ENCODE measurements at places on chromosomes 5 and 9. TPM values are rescaled to one million over a fixed set of nuclear protein-coding genes. Genes with fewer than 3 reads are reported as not detected.

- DNase-seq: no peak
These were observed 198.8 kb downstream of the FRMD3 start for GRCh38 chr9:83339435-83339834.

DNA sequence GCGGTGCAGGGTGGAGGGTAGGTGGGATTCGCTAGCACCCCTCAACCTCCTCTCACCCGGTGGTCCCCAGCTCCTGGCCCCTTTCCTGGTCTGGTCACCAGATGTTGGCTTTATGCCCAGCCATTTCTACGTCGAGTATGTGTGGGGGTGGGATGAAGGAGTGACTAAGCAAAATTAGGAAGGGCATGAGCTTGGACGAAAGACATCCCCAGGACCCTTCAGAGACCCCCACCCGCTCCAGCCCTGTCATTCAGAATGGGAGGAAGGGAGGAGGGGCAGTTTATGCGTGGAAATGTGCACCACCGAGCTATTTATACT lies 742 bp downstream of the BHMT2 start:
- no peak for DNase-seq

DNA sequence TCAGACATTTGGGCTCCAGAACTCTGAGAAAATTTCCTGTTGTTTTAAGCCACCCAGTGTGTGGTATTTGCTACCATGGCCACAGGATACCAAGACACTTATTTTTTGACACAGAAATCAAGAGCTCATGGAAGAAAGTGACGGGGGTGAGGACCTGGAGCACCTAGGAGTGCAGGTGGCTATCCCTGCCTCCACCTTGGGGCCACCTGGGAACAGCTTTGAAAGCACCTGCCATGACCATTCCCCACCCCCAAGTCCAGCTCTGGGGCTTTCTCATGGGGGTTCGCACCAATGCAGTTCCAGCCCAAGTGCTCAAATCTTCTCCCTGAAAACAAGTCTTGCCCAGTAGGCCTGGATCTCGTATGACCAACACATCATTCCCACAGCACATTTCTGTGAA lies 214.9 kb upstream of the IRX1 start:
- DNase-seq: no peak

DNA sequence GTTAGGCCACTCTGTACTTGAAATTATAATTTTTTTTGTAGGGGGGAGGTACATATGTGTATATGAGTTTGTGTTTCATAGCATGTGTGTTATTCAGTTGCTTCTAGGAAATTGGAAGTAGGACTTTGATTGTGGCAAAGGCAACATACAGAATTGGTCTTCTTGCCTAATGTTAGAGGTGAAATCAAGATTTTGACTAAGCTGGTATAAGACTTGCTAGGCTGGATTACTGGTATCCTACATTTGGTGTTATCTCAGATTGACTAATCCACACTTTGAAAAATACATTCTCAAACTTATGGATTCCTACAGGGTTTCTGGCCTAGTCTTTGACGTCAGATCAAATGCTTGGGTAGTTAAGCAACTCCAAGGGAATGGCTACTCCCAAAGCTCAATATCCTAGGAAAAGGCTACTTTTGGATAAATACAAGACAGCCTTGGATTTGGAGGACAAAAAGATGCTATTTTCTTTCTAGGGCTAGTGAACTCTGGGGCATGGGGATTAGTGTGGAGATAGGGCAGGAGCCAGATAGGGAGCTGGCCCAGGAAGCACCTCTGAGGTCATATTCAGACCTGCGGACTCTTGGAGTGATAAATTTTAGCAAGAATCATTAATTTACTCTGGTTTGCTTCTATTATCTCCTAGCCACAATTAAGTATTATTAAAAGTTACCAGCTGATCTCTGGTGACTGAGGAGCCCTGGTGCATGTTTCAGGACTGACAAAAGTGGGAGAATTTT lies 144.0 kb upstream of the RPS23 start:
- DNase-seq: no peak

DNA sequence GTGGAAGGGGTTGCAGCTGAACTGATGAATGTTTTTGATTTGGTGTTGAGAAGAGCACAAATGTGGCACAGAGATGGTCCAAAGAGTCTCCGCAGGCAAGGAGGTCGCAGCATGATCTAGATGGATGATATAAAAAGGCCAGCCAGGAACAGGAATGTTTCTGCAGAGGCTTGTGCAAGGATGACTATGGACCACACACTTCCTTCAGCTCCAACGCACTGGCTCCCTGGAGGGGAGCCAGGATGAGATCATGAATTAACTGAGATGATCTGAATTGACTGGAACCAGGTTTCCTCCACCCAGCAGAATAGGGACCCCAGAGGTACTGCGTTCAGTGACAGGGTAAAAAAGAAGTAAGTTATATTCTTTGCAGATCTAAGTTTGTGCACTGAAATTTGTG lies 89.0 kb downstream of the ARSB start:
- DNase-seq: no peak

DNA sequence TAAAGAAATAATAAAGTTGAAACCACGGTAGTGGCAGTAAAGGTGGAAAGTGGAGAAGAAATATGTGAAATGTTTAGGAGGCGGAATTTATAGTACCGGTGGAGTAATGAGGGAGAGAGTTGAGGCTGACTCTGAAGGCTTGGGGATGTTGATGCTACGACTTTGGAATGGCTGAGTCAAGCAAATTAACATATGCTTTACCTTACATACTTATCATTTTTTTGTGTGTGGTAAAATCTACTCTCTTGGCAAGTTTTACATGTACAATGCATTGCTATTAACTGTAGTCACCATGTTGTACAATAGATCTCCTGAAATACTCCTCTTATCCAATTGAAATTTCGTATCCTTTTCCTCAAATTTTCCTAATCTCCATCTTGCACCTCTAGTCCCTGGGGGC lies 179.0 kb downstream of the TAF11L14 start:
- DNase-seq: no peak

- no peak for DNase-seq
These were observed 10.2 kb downstream of the NREP start for GRCh38 chr5:111746791-111747190.

DNA sequence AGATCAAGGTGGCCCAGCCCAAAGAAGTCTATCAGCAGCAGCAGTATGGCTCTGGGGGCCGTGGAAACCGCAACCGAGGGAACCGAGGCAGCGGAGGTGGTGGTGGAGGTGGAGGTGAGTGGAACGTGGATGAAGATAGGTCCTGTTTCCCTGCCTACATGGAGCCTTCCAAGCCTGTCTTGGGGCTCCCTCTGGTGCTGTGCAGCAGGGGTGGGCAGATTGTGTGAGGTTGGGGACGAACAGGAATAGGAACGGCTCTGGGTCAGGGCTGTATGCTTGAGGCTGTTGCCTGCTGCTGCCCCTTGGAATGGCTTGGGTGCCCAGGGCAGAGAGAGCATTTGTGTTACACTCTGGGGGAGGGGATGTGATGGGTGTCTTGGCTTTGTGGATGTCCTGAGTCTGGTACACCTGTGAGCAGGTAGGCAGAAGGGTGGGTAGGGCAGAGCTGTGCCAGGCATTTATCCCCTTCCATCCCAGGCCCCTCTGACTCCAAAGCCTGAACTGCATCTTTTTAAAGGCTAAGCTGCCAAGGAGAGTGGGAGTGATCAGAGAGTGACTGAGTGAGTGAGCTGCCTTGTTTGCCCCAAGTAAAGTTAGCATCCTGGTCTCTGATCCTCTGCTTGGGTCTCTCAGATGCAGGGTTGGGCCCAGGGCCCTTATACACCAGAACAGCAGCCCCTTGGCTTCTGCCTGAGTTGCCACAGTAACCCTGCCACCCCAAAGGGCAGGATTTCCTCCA lies 5.2 kb downstream of the HNRNPAB start:
- DNase-seq: no peak

- DNase-seq: no peak
These were observed 1.9 kb upstream of the RNF38 start for GRCh38 chr9:36401897-36402480.

DNA sequence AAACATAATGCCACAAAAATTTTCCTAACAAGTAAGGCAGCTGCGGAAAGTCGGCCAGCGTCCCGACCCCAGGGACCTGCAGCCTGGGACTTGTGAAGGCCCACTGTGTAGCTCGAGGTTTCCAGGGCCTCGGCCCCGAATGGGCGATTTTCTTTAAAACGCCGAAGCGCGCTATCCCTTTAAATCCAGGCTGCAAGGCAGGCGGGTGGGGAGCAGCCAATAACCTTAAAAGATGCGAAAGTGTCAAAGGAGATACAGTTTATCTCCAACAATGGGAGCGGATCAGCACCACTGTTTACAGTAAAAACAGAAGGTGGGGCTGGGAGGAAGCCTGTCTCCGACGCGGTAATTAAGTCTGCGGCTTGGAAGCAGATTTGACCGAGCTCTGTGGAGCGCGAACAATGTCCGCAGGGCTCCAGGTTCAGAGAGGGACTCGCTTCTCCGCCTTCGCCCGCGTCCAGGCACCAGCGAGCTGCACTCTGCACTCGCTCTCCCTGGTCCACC lies 1.7 kb upstream of the ZSWIM6 start:
- no peak for DNase-seq

GRCh38 chr9:20012232-20012631 lies 223.4 kb upstream of the SLC24A2 start:
- DNase-seq: no peak

DNA sequence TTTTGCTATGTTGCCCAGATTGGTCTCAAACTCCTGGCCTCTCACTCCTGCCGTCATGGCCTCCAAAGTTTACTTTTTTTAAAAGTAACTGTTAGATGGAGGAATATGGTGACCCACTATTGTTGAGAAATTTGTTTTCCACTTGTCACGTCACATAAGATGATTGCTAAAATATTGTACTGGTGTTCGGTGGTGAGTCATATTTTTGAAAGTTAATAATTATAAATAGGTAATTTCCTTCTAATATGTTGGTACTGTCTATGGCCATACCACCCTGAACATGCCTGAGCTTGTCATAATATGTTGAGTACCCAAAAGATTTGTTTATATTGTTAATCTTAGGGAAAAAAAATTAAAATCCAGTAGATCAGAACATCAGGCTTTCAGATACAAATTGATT lies 22.6 kb downstream of the RMI1 start:
- DNase-seq: no peak

- DNase-seq: no peak
These were observed 18.2 kb downstream of the PPP2R2B start for GRCh38 chr5:146860213-146860893.

DNA sequence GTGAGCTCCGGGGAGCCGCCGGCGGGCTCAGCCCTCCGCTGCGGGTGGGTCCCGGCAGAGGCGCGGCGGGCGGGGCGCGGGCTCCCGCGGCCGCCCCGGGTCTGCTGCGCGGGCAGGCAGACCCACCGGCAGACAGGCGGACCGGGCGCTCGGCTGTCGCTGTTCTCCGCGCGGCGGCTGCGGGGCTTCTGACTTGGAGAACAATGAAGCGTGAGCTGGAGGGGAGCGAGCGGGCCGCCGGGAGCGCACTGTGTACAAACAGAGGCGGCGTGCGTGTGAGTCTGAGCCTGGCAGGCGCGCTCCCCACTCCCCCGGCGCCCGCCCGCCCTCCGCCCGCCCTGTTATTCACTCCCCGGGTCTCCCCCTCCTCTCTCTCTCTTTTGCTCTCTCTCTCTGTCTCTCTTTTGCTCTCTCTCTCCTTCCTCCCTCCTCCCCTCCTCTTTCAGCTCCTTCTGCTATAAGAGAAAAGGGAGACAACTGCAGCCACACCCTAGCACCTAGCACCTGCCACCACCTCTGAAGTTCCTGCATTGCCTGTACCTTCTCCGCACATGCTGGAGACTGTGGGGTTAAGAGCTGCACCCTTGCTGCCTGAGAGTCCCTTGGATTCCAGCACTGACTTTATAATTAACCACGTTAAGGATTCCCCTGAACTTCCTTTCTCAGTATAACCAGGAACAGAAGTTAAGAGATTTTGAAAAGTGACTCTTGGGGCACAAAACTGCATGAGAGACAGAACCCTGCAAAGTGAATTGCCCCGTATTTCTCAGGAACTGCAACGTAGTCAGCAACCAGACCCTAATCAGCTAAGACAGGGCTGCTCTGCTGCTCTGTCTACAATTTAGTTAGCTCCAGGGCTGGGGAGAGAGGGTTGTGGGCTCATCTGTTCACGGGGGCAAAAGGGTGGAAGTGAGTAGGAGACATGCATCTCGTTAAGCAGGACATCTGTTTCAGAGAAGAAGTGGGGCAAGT lies at the start of gene EDIL3:
TSS of gene EDIL3 (minus strand) at position 277 of the 972 bp plus-strand sequence. CDS start 506 bp downstream, outside the sequence.
- DNase-seq: no peak

DNA sequence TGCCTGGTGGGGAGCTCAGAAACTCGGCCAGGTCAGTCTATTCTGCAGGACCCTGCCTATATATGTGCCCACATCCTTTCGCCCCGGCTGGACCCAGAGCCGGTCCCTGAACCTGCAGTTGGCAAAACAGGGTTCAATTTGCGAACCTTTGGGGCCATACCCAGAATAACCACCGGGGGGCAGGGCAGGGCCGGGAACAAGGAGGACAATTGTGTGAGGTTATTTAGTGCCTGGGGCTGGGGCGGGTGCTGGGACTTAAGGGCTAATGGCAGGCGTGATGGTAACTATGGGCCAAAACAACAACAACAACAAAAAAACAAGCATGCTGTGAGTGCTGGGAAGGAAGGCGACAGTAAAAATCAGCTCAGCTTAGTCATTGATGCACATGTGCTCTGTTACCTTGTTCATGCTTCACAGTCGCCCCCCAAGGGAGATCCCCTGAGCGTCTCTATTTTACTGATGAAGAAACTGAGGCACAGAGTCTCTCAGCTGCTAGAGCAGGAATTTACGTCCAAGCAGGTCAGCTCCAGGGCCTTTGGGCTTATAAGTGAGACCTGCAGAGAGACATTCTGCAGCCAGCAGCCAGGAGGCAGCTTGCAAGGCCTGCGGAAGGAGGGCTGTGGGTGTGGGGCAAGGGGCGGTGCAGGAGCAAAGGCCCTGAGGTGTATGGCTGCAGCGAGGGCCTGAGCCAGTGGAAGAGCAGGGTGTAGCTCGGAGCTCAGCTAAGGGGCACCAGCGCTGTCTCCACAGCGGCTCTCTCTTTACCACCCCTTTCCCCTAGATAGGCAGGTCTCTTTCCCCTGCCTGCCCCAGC lies 106.0 kb downstream of the PHF2 start:
- DNase-seq: peak; percentile 28

DNA sequence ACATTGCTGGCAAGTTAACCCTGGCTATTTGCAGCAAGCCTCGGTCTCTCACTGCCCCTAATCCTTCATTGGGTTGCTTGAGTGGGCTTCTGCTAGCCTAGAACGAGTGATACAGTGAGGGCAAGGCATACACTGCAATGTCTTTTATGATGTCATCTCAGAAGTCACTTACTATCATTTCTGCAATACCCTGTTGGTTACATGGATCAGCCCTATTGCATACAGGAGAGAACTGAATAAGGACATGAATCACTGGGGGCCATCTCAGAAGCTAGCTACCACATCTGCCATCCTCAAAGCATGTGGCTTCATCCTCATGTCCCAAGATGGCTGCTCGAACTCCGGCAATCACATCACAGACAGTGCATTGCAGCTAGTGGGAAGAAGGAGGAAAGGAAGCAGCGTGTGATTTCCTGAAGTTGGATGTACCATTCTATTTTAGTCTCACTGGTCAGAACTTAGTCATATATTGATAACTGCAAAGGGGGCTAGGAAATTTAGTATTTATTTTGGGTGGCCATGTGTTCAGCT lies 33.3 kb upstream of the CDKN2AIPNL start:
- no peak for DNase-seq

GRCh38 chr5:149581931-149582768 lies 852 bp downstream of the ARHGEF37 start:
- no peak for DNase-seq

GRCh38 chr5:1293416-1294205 lies 1.3 kb downstream of the TERT start:
- no peak for DNase-seq

Gene LRRC14B
- 0.15 TPM for polyA plus RNA-seq

Gene SHISAL2B
- polyA plus RNA-seq: not detected

Gene LCN9
- not detected for polyA plus RNA-seq

Gene PCDHB10
- polyA plus RNA-seq: not detected

Gene CATSPER3
- polyA plus RNA-seq: not detected

Gene IFNK
- polyA plus RNA-seq: not detected

Gene KCNN2
- polyA plus RNA-seq: not detected

All from CD4-positive, alpha-beta memory T cell (primary cell).